Dorsolateral prefrontal cortex (tissue), 122 donors: ENCODE measurements at places on chromosomes 12 and 14. TPM values are rescaled to one million over a fixed set of nuclear protein-coding genes. Genes with fewer than 3 reads are reported as not detected.

Gene TRAFD1
- 31.4 TPM for total RNA-seq

Gene PAX9
- not detected for total RNA-seq

Gene FAM222A
- 10.7 TPM for total RNA-seq

Gene MYH7
- 1.0 TPM for total RNA-seq

Gene TBX3
- total RNA-seq = 4.9 TPM

Gene MIP
- not detected for total RNA-seq

Gene ITGB7
- total RNA-seq = 1.5 TPM

Gene LRCOL1
- total RNA-seq = not detected

Gene CD69
- 0.60 TPM for total RNA-seq

Gene ACYP1
- total RNA-seq = 40.2 TPM

Gene WNT1
- not detected for total RNA-seq

Gene KLRD1
- 2.6 TPM for total RNA-seq

Gene GLIPR1L2
- total RNA-seq = 2.1 TPM

Gene ARMH4
- total RNA-seq = 29.0 TPM

Gene CTSG
- total RNA-seq = not detected

Gene SERPINA6
- not detected for total RNA-seq

Gene IRAK3
- total RNA-seq = 2.5 TPM

Gene PLD4
- total RNA-seq = 7.2 TPM

Gene SLC39A5
- not detected for total RNA-seq

Gene KLHL33
- 0.91 TPM for total RNA-seq

Gene ST8SIA1
- 50.1 TPM for total RNA-seq

Gene KMT2D
- 95.1 TPM for total RNA-seq

Gene ARHGDIB
- total RNA-seq = 13.0 TPM

Gene KERA
- not detected for total RNA-seq

Gene ANO2
- total RNA-seq = 4.4 TPM

Gene MYF6
- not detected for total RNA-seq

Gene LYZ
- total RNA-seq = 2.3 TPM

Gene BAZ1A
- 7.7 TPM for total RNA-seq

Gene IQSEC3
- total RNA-seq = 96.4 TPM

Gene MFAP5
- total RNA-seq = 0.75 TPM

Gene BMAL2
- total RNA-seq = 26.4 TPM

Gene NDUFA9
- total RNA-seq = 75.4 TPM

Gene PIANP
- total RNA-seq = 84.4 TPM

Gene SVOP
- 82.4 TPM for total RNA-seq

Gene KRT79
- total RNA-seq = not detected

Gene EFS
- 19.4 TPM for total RNA-seq

Gene IRF9
- total RNA-seq = 54.1 TPM

Gene LRRC43
- 4.2 TPM for total RNA-seq

Gene MYO1A
- 0.85 TPM for total RNA-seq

Gene OR4M1
- not detected for total RNA-seq

Gene ARHGAP9
- 11.6 TPM for total RNA-seq

Gene CEBPE
- total RNA-seq = not detected

Gene BCL2L2
- total RNA-seq = 114 TPM

Gene AGAP2
- 294 TPM for total RNA-seq

Gene STXBP6
- 71.8 TPM for total RNA-seq

Gene DYRK2
- total RNA-seq = 20.9 TPM

Gene POTEG
- total RNA-seq = not detected

Gene KRT74
- total RNA-seq = not detected

Gene EML5
- total RNA-seq = 13.5 TPM

Gene FOXM1
- total RNA-seq = 0.49 TPM

Gene KRT85
- total RNA-seq = not detected

Gene RNASE4
- 2.3 TPM for total RNA-seq

Gene RND1
- 79.9 TPM for total RNA-seq

Gene TMEM63C
- total RNA-seq = 48.1 TPM

Gene CHST11
- total RNA-seq = 25.1 TPM

Gene MDP1
- 22.8 TPM for total RNA-seq

Gene SDS
- total RNA-seq = 3.6 TPM
